Stimulated activated CD8-positive, alpha-beta memory T cell treated with anti-CD3 and anti-CD28 coated beads, Interleukin-7, amount 100 ng/mL, for 4 hours (primary cell): ENCODE measurements at places on chromosomes 5 and 9.

- DNase-seq: no peak
These were observed 29.6 kb downstream of the PSAT1 start for GRCh38 chr9:78326564-78326963.

DNA sequence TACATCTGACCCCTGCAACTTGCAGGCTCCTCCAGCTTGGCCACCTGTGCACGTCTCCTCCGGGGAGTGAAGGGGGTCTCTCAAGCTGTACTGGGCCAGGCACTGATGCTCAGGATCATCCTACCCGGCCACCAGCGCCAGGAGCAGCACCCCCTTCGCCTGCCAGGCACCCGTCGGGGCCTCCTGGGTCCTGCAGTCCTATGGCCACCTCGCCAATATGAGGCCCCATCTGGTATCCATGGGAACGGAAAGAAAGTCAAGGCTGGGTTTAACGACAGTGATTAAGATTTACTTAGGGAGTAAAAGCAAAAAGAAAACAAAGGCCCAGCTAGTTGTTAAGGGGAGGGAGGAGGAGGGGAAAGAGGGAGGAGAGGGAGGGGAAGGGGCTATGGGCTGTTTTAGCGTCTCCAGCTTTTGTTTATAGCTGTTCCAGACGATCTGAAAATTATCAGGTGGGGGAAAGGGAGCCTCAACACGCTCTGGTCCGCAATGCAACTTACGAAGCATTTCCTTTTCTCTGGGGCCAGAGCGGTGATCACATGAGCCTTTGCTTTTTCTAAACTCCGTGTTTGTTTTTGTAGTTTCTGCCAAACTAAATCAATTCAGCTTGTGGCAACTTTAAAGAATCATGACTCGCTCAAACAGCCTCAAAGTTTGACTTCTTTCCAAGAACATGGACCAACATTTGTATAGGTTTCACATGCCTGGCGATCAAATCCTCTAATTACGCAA, 132.4 kb downstream of the ROR2 start:
- DNase-seq: no peak

GRCh38 chr5:99025298-99026045, 96.7 kb upstream of the CHD1 start:
- no peak for DNase-seq

- DNase-seq: no peak
These were observed 56.7 kb upstream of the SLC44A1 start for GRCh38 chr9:105187781-105188180.

GRCh38 chr5:107590686-107591085, 80.1 kb downstream of the EFNA5 start:
- DNase-seq: no peak

DNA sequence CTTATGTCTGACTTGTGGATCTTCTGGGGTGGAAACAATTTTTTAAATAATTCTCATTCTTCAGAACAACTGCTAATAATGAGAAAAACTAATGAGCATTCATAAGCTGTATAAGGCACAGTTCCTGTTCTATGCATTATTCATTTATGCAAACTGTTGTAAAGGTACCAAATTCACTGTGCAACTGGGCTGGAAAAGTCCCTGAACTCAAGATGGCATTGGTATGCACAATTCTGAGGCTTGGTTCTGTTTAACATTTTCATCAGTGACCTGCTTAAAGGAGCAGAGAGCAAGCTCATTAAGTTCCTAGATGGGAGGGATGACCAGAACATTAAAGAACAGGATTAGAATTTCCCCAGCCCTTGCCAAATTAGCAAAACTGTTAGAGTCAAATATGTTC, 104.5 kb downstream of the RFK start:
- DNase-seq: no peak

DNA sequence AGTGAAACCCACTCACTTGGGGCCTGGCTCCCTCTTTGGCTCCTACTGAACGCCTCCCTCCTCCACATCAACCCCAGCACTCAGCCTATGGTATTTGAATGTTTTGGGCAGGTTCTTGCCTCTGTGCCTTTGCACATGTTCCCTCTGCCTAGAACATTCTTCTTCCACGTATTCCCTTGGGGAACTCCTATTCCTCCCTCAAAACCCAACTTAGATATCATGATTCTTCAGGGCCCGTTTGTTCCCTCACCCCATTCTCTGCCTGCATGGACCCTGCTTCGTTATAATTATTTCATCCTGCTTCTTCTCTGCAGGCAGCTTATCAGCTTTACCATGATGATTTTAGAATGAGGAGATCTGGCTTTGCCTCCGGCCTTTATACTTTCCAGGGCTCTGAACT, 215.0 kb upstream of the IER5L start:
- no peak for DNase-seq

DNA sequence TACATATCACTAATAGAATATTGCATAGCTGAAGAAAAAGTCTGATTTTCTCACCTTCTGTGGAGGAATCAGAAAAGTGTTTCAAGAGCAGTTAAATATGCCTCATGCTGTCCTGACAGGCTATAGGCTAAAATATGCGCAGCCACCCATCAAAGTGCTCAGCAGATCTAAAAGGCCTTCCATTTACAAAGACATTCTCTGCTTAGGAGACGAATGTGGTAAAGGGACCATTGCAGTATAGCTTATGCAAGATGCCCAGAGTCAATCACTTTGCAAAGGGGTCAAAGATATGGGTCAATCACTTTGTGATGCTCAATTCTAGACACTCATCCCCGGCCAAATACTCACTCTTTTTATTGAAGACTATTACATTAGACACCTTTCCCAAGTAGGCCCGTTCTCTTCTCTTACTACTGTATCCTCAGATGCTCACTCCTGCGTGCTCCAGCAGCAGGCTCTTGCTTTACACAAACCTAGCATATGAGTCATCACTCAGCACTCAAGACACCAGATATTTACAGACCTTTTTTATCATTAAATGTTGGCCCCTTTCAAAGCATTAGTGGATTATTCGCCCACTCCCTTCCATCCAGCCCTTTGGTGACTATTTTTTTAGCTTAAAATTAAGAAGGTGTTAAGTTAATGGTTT, 568.2 kb upstream of the CDH18 start:
- DNase-seq: no peak

DNA sequence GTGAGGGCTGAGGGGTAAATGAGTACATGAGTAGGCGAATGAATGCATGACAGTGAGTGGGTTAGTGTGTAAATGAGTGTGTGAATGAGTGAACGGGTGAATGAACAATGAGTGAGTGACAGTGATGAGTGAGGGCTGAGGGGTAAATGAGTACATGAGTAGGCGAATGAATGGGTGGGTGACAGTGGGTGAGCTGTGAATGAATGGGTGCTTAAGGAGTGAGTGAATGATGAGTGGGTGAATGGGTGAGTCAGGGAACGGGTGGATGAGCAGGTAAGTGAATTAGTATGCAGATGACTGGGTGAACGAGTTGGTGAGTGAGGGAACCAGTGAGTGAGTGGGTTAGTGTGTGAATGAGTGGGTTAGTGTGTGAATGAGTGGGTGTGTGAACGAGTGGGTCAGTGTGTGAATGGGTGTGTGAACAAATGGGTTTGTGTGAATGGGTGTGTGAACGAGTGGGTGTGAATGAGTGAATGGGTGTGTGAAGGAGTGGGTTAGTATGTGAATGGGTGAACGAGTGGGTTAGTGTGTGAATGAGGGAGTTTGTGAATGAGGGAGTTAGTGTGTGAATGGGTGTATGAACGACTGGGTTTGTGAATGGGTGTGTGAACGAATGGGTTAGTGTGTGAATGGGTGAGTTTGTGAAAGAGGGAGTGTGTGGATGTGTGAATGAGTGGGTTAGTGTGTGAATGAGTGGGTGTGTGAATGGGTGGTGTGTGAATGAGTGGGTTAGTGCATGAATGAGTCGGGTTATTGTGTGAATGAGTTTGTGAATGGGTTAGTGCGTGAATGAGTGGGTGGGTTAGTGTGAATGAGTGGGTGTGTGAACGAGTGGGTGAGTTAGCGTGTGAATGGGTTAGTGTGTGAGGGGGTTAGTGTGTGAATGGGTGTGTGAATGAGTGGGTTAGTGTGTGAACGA, 32.9 kb downstream of the NKD2 start:
- no peak for DNase-seq

GRCh38 chr9:129333617-129334104, 155.6 kb upstream of the IER5L start:
- DNase-seq: no peak

GRCh38 chr5:43221502-43221901, 29.5 kb downstream of the NIM1K start:
- DNase-seq: no peak

GRCh38 chr9:83538172-83538889, at the start of gene FRMD3:
Gene FRMD3, minus strand, starts transcription at chr9:83538401. Its CDS starts 170 bp downstream, at chr9:83538231.
- no peak for DNase-seq

GRCh38 chr9:136707849-136708517, 4.4 kb upstream of the DIPK1B start:
- no peak for DNase-seq

GRCh38 chr5:25448646-25449045, 803.9 kb upstream of the CDH10 start:
- no peak for DNase-seq

- DNase-seq: no peak
These were observed 66.8 kb downstream of the LIX1 start for GRCh38 chr5:97075649-97076048.

DNA sequence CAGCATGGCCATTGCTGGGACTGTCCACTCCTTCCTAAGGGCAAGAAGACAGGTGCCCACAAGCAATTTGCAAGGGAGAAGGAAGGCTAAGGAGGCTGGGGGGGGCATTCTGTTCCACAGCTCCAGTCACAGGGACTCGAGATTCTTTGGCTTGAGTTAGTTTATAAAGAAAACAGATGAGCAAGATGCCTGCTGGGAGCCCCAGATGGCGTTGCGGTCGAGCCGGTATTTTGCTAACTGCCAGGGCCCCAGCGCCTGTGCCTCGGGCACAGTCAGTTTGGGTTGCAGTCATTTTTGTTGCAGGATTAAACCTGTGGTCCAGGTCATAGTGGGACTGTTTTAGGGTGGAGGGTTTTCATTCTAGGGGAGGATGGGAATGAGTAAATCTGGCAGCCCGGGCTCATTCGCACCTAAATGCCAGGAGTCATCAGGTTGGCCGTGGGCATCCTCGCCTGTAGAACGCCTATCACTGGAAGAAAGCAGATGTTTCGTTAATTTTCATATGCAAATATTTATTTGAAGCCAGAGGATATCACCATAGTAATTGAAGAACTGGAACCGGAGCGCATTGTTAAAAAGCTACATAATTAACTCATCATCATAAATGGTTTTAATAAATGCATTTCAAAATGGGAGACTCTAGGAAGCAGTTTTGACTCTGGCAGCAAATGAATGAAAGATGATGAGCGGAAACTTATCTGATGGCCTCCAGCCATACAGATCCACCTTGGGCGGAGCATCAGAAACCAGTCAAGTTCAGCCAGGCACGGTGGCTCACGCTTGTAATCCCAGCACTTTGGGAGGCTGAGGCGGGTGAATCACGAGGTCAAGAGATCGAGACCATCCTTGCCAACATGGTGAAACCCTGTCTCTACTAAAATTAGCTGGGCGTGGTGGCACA, 87.1 kb upstream of the FCN2 start:
- no peak for DNase-seq

DNA sequence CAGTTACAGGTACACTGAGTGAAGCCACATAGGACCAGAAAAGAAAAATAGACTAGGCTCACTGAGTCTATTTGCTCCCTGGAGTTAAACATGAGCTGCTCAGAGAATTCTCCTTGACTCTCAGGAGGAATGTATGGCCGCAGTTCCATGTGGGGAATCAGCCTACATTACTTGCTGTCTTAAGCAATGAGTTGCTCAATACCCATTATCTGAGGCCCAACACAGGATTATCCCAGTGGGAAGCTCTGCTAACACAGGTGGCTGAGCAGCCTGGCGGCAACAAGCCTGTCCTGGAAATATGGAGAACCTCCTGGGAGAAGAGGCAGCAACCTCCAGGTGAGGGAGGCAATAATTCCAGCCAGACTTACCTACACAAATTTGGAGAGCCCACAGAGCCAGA, 177.5 kb upstream of the NREP start:
- no peak for DNase-seq

DNA sequence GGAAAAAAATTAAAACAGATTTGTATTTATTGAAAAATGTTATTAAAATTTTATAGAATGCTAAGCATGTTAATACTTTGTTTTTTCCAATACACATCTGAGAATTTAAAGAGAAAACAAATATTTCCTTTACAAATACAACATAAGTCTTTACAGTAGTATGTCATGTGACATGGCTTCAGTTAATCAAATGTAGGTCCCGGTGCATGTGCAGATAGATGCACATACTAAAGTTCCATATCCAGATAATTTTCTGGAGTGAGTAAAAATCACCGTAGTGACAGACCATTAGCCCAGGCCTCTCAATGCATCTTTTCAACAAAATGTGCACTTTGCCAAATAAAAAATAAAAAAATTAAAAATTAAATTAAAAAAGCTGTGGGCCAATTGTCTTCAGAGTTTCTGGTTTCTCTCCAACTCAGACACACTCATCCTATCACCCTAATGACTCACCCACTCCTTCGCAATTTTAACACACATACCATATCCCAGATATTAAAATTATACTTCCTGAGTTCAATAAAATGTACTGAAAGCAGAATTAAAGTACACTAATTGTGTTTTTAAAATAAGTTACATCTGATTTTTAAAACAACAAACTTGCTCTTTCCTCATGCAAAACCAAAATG, 508.1 kb downstream of the NR2F1-AS1 start:
- DNase-seq: no peak

- DNase-seq: no peak
These were observed 176.7 kb upstream of the FGF10 start for GRCh38 chr5:44565902-44566301.

- no peak for DNase-seq
These were observed 7.3 kb upstream of the SLC25A48 start for GRCh38 chr5:135826994-135827671.

GRCh38 chr5:167255926-167256325, 1035.5 kb upstream of the WWC1 start:
- no peak for DNase-seq

GRCh38 chr9:129121483-129121882, 10.3 kb downstream of the PTPA start:
- DNase-seq: no peak

DNA sequence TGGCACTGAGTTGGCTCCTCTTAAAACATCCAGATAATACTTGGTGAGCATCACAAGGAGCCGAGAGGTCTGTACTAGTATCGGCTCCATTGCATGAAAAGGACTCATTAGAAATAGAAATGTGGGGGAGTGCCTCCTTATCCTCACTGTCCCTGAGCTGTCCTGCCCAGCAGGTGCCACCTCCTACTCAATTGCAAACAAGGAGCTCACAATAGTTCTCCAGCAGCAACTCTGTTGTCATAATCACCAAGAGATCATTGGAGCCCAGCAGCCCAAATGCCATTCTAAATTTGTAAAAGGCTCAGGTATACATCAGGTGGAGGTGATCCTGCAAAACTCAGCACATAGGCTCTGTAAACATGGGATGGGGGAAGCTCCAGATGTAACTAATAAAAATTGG, 99.1 kb downstream of the PLK2 start:
- DNase-seq: no peak

- no peak for DNase-seq
These were observed 27.9 kb upstream of the ITGA2 start for GRCh38 chr5:52961274-52961681.
